ENCODE measurements at places on chromosomes 16 and 17.

DNA sequence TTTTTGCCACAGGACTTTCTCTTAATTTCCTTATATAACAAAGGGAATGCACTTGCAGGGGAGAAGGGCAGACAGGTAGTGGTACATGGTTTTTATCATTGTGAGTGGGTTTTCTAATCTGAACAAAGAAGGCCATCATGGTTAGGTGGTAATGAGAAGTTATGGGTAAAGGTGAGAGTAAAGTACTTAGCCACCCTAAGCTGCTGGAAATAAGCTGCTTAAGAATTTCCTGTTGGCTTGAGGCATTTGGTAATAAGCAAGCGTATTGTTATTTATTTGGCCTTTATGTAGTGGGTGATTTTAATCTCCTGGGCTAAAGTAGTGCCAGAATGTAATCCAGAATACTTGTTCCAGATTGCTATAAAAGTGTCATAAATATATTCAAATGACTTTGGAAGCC, 27.1 kb downstream of the TAC4 start:
- no peak for DNase-seq

GRCh38 chr16:81994485-81994884, 16.8 kb downstream of the SDR42E1 start:
- no peak for DNase-seq

GRCh38 chr16:49333259-49333597, 40.4 kb upstream of the C16orf78 start:
- no peak for DNase-seq

GRCh38 chr17:64679710-64680216, 17.7 kb upstream of the SMURF2 start:
- DNase-seq: peak; percentile 94

DNA sequence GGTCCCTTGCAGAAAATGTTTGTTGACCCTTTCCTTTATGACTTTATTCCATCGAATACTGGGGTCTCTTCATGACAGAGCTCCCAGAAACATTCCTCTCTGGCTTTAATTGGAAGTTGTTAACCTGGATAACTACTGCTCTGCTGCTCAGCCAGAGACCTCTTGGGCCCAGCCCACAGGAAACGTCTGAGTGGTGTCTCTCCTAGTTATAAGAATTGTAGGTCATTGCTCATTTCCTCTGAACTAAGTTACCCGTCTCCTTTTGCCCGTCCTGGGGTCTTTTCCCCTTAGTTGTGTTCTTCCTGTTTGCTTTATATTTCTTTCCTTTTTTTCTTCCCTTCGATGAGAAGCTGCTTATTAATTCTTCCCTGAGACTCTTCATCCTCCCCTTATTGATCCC, 9.0 kb downstream of the MAP2K6 start:
- no peak for DNase-seq

GRCh38 chr16:72300892-72301291, 128.9 kb upstream of the PMFBP1 start:
- no peak for DNase-seq

DNA sequence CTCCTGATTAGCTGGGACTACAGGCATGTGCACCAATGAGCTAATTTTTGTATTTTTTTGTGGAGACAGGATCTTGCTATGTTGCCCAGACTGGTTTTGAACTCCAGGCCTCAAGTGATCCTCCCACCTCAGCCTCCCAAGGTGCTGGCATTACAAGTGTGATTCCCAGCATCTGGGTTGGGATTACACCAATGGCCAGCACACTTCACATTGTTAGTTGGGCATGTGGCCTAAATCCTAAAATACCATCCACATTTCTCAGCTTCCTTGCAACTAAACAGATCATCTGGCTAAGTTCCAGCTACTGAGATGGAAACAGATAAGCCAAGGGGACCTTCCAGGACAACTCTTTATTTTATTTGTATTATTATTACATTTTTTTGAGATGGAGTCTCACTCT, 9.9 kb downstream of the RABEP2 start:
- DNase-seq: peak; percentile 28

- no peak for DNase-seq
These were observed 5.2 kb downstream of the CISD3 start for GRCh38 chr17:38735161-38735997.

DNA sequence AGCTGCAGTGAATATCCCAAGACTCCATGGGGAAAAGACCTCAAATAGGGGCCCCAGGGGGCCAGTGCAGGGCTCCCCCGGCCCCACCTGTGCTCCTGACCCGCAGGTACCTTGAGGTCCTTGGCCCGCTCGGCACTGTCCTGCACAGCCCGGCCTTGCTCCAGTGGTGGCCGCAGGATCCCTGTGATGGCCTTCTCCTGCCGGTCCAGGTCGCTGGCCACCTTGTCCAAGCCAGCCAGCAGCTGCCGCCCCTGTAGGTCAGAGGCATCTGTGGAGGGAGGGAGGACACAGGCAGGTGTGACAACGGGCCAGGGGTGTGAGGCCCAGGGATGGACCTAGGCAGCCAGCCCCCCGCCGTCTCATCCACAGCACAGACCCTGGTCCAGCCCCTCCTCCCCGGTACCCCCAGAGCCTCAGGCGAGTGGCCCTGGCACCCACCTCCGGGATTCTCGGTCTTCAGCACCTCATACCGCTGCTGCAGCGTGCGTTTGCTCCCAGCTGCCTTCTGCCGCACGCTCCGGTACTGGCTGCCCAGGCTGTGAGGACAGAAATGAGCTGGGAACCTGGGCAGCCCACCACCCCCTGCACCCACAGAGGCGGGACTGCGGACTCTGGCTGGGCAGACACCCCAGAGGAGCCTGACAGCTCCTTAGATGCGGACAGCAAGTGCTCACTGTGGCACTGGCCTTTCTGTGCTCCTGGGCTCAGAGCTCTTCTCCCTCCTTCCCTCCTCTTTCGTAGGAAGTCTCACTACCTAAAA, 43.7 kb downstream of the PPL start:
- no peak for DNase-seq

DNA sequence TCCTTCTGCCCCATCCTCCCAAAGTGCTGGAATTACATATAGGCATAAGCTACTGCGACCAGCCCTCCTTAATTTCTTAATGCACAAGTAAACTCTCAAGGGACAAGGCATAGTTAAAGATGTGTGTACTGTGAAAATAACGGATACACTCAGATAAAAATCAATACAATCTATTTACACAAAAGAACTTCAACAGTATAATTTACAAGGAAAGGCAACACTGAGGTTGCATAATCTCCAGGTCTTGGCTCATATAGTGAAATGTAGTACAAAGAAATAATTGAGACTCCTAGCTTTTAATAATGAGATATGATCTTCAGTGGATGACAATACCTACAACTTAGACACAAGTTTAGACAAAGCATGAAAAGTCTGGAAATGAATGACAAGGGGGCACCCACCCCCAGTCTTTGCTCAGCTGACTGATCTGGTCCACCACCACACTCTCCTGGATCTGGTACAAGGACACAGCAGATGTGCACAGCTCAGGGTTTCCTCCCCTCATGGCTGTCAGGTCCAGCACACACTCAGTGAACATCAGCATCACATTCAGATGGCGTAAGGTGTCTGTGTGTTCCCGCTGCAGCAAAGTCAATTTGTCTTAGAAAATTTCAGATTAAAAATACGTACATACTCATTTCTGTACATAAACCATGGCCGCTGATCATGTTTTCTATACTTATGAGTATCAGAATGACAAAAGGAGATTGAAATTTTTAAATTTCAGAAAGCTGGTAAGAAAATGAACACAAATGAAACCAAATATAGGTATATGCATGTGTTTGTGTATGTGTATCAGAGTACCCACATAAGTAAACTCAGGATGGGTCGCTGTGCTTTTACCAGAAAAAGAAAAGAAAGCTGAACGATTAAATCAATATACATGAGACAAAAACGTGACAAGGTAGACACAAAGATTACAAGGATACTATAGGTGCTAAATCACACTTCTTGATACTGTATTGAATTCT, 33.7 kb upstream of the ALDH3A1 start:
- DNase-seq: no peak

- DNase-seq: peak; percentile 24
These were observed 45.7 kb downstream of the TMEM186 start for GRCh38 chr16:8751481-8752311.

GRCh38 chr17:55037828-55038227, 69.3 kb downstream of the STXBP4 start:
- DNase-seq: no peak

- DNase-seq: no peak
These were observed 11.5 kb upstream of the PRSS54 start for GRCh38 chr16:58306327-58306726.

- no peak for DNase-seq
These were observed 9.0 kb downstream of the PIK3R5 start for GRCh38 chr17:8956465-8956902.

GRCh38 chr16:50526796-50527195, 21.4 kb upstream of the NKD1 start:
- no peak for DNase-seq

DNA sequence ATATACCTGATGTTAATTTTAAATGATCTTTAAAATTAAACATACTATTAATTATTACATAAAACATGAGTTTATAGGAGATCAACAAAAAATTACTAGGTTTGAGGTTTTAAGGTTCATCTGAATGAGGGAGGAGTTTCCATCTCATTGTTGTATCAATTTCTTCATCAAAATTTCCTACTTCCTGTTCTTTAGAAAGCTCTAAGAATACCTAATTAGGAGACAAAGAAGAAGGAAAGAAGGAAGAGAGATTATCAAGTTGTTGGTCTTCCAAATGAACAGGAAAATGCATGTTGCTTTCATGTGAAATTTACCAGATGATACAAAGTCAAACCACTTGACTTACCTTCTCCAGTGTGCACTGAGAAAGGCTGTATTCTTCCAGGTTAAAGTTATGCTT, 18.1 kb upstream of the ABCA9 start:
- DNase-seq: no peak
